ENCODE measurements at places on chromosomes 5 and 9. TPM values are rescaled to one million over a fixed set of nuclear protein-coding genes. Genes with fewer than 3 reads are reported as not detected.
A peak's percentile ranks its signal among the peaks of the same experiment; 100 is the strongest.

ANKRD20A1 gene
- 0.41 TPM for total RNA-seq

ERCC8 gene
- total RNA-seq = 19.5 TPM

DNA sequence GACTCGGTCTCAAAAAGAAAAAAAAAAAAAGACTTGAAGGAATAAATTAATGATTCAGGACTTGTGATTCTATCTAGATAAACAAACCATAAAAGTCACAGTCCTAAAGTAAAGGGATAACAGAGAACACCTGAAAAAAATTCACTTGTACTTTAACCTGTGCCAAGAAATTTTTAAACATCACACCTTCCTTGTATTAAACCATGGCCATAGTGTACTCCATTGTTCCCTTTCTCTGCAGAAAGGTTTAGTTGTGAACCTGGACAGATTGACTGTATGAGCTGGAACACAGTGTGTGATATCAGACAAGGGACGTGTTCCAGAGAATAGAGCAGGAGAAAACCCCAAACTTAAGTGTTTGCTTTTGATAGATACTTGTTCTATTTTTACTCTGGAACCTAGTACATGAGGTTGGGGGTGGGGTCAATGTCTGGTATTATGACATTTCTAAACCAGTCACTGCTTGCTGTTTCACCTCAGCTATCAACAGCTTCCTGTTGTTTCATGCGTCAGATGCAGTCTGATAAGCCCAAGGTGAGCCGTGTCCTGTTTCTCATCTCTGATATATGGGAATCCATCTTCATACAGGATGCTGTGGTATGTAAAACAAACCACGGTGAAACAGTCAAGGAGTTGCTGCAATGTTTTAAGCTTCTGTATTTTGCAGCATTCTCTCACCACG lies 62.5 kb upstream of the ITGA1 start:
- DNase-seq = no peak

GRCh38 chr9:112764837-112765236 lies 14.3 kb downstream of the SNX30 start:
- DNase-seq = no peak

GRCh38 chr5:133421394-133421793 lies 190.9 kb downstream of the FSTL4 start:
- DNase-seq = peak; percentile 16

DNA sequence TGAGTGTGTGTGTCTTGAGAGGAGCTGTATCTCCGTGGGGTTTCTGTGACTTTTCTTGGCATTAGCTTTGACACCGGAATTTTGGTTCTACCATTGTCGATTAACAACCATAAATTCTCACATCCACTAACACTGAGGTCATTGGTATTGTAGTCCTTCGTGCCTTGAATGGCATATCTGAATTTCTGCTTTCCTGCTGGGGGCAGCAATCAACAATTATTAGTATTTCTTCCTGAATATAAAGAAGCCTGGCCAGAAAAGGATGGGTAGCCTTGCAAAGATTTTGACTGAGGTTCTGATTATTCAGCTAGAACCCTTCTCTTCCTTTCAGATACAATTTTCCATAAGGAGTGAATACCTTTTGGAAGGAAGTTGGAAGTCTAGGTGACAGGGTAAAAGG lies 33.5 kb upstream of the SHOC1 start:
- no peak for DNase-seq

DNA sequence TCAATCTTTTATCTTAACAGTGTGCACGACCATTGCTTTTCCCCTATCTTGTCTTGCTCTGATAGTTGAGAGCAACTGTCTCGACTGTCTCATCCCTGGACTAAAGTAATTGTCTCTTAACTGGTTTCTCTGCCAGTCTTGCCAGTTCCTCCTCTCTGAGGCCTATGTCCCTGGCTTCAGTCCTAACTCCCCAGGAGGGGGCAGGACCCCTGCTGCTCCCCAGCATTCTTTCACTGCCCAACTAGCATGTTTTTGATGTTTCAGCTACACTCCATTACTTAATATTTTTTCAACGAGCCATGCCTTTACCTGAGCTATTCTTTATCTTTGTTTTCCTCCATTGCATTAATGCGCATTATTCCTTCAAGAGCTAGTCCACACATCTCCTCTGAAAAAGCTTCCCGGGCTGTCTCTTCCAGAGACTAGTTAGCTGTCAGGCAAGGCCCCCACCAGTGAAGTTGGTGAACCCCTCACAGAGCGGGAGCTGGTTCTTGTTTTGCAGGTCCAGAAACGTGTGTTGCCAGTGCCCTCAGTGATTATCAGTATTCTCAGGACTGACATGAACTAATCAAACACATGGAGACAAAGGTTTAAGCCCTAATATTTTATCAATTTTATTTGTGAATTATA lies 291.7 kb upstream of the KCNN2 start:
- no peak for DNase-seq

DNA sequence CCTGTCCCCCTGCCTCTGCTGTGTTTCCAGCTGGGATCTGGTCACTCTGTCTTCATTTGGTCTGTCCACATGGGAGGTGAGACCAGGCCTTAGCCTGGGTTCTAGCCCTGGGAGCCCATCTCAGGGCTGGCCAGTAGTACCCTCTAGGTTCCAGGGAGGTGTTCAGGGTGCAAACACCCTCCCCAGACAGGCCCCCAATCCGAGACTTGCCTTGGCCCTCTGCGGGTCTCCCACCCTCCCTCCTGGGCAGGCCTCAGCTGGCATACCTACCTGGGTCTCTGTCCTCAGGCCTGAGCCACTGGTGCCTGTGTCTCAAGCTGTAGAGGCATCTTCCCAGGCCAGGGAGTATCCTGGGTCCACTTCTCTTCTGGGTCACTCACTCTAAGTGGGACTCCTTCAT lies 925 bp upstream of the SAPCD2 start:
- DNase-seq = no peak

- DNase-seq = no peak
Observed at GRCh38 chr5:158139161-158139560, 280.2 kb upstream of the CLINT1 start.

GRCh38 chr5:77645158-77645994 lies 6.9 kb upstream of the OTP start:
- DNase-seq = no peak

- no peak for DNase-seq
Observed at GRCh38 chr9:135562235-135562745, 734 bp downstream of the PAEP start.

DNA sequence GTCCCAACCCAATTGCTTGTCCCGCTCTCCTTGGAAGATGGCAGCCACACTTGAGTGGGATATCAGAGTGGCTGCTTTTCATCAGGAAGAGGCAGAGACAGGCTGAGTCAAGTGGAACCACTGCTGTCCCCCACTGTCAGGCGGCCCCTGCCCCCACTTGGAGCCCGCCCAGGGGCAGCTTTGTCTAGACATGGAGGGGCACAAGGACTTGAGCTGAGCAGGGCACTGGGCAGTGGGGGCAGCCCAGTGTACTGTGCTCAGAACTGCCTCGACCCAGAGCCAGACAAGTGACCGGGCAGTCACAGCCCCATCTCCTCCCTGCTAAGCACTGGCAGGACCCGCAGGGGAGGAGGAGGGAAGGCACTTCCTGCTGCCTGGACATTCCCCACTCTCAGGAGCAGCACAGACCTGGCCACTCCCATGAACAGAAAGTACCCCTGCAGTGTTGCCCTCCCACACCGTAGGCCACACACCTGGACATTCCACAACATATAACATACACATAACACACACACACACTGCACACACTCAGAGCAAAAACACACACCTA lies 91.0 kb downstream of the MRPL36 start:
- DNase-seq = no peak

DNA sequence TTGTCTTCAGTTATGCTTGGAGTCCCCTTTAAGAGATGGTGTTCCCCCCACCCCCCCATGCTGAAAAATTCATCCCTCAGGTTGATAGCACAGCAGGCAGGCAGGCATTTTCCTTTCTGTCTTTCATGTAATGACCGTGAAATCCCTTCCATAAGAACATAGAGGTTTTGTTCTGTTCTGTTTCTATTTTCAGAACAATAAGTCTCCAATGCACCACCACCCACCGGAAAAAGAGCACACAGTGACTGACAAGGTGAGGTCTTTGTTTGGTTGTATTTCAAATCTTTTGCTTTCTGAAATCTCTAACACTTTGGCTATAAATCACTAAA lies 52.4 kb downstream of the DMRT2 start:
- no peak for DNase-seq

- DNase-seq = no peak
Observed at GRCh38 chr5:124285071-124285470, 461.4 kb downstream of the ZNF608 start.

DNA sequence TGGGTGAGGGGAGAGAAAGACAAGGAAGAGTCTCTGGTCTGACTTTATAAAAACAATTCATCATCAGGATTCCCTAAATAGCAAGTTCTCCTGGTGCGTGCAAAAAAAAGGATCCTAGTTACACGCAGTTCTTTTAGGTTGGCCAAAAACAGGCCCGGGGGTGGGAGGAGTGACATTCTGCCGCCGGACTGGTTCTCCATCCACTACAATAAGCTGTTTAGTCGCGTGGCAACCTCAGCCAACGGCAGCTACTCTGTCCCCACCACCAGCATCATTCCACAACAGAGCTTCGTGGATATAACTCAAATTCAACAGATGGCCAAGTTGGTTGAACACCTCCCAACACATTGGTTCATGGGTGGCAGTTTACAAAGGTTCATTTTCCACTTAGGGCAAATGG lies 2.9 kb upstream of the FAM163B start:
- no peak for DNase-seq

All from G401 (cell line).